ENCODE measurements at places on chromosomes 2 and 18.
A peak's percentile ranks its signal among the peaks of the same experiment; 100 is the strongest.

GRCh38 chr2:223042704-223043118, 9.3 kb upstream of the KCNE4 start:
- H3K27me3 ChIP-seq = no peaks in the 10 kb centered on the region
- H3K36me3 ChIP-seq = no peaks in the 10 kb centered on the region
- no peak overlapping the region for H3K4me3 ChIP-seq
- H3K27ac ChIP-seq = no peak overlapping the region
- DNase-seq = no peak

- H3K4me1 ChIP-seq = no peaks in the 10 kb centered on the region
- no peak overlapping the region for H3K27ac ChIP-seq
- no peaks in the 10 kb centered on the region for H3K27me3 ChIP-seq
- no peaks in the 10 kb centered on the region for H3K36me3 ChIP-seq
These were observed 499.9 kb downstream of the SLC4A3 start for GRCh38 chr2:220127311-220127710.

DNA sequence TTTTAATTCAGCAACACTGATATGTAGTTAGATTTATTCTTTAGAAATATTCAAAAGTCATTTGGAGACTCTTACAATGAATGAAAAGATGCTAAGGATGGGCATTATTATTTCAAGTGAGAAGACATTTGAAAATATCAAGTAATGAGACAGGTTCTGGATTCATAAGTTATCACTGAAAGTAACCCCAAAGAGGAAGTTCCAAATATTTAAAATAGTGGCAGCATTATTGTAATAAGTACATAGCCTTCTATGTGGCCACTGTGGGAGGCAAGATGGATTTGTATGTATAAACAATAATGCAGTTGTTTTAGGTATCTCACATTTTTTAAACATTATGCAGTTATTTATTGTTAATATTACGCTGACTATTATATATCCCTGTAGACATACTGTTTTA, 29.7 kb downstream of the ZC3H6 start:
- H3K27me3 ChIP-seq = no peaks in the 10 kb centered on the region
- H3K4me3 ChIP-seq = no peak overlapping the region
- no peak for DNase-seq
- H3K36me3 ChIP-seq = no peaks in the 10 kb centered on the region
- no peak overlapping the region for H3K27ac ChIP-seq
- H3K4me1 ChIP-seq = peaks cover 7% of the 10 kb centered on the region

- no peak for DNase-seq
- no peaks in the 10 kb centered on the region for H3K4me1 ChIP-seq
- H3K27me3 ChIP-seq = no peaks in the 10 kb centered on the region
- no peaks in the 10 kb centered on the region for H3K36me3 ChIP-seq
These were observed 152.6 kb downstream of the RTN4 start for GRCh38 chr2:54897420-54898310.

- H3K27ac ChIP-seq = peak overlapping the region; percentile 43
- H3K27me3 ChIP-seq = no peaks in the 10 kb centered on the region
- peaks cover 4% of the 10 kb centered on the region for H3K36me3 ChIP-seq
These were observed 23.6 kb downstream of the UGP2 start for GRCh38 chr2:63865159-63865799.

GRCh38 chr2:151289972-151290866, 751 bp upstream of the NMI start:
- H3K4me1 ChIP-seq = 0 out of 2 replicates have a peak, but pooled peaks cover 5% of the 10 kb centered on the region
- H3K27me3 ChIP-seq = peaks cover 8% of the 10 kb centered on the region
- H3K27ac ChIP-seq = peak overlapping the region; percentile 94
- DNase-seq = peak; percentile 11
- H3K36me3 ChIP-seq = no peaks in the 10 kb centered on the region

DNA sequence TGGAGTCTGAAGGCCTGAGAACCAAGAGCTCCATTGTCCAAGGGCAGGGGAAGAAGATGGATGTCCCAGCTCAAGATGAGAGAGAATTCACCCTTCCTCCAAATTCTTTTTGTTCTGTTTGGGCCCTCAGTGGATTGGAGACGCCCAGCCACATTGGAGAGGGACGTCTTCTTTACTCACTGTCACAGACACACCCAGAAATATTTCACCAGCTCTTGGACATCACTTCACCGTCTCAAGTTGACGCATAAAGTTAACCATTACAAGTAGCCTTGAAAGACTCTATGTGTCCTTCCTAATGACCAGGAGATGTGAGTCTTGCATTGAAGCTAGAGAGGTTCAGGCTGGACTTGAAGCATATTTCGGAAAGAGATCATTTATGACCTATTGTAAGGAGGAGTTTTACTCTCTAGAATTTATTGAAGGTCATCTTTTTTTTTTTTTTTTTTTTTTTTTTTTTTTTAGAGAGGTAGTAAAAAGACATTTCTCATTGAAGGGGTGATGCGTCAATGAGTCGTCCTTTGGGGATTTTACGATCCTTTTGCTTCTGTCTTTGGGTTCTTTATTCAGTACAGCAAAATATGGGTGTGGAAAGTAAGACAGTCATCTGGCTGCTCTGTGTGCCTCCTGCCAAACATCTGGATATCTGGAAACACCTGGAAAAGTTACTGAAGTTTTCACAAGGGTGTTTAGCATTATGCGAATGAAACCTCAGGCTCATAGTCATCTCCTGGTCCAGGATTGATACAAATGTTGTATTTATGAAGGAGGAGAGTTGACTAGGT, 118.1 kb downstream of the PRPF40A start:
- no peak overlapping the region for H3K27ac ChIP-seq
- no peak overlapping the region for H3K4me3 ChIP-seq
- no peak for DNase-seq
- no peaks in the 10 kb centered on the region for H3K27me3 ChIP-seq

DNA sequence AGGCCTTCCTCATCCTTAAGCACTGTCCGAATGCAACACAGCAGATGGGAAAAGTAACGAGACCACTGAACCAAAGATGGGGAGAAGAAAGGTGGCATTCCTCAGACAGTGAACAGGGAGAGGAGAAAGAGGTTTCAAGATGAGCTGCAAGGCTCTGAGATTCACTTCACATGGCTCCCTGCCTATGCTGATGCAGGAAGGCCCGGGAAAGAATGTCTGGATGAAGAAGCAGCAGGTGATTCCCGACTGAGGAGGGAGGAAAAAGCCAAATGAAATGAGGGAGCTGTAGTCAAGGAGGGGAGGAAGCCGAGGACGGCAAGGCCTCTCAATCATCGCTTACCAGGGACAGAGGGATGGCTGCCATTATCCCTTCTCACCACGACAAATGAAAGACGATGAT, 98.5 kb upstream of the BOD1L2 start:
- H3K27me3 ChIP-seq = no peaks in the 10 kb centered on the region
- DNase-seq = no peak
- no peak overlapping the region for H3K4me3 ChIP-seq
- peaks cover 24% of the 10 kb centered on the region for H3K4me1 ChIP-seq
